ENCODE measurements at places on chromosomes 3 and 15.

DNA sequence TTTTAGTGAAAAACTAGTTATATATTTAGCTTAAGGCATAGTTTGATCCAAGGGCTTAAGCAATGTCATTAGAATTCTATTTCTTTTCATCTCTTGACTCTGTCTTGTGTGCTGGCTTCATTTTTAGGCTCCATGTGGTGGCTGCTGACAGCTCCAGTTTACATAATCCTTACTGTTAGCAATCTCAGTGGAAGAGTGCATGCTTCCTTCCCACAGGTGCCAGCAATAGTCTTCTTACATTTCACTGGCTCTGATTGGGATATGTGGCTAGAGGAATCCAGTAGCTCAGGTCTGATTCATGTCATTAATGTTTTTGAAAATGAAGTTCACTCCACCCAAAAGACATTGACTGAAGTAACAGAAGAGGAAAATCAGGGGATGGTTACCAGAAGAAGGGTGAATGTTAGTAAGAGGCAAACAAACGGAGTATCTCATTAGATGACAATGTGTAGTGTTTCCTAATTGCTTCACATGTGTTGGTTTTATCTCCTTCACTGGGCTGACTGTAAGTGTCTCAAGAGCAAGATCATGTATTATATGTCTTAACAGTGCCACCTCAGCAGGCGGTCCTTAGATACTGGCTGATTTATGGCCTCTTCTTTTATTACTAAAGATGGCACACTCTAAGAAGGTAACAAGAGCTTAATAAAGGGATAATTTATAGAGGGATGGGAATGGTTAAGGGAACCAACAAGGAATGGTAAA, 25.6 kb upstream of the TCF12 start:
- DNase-seq = no peak

DNA sequence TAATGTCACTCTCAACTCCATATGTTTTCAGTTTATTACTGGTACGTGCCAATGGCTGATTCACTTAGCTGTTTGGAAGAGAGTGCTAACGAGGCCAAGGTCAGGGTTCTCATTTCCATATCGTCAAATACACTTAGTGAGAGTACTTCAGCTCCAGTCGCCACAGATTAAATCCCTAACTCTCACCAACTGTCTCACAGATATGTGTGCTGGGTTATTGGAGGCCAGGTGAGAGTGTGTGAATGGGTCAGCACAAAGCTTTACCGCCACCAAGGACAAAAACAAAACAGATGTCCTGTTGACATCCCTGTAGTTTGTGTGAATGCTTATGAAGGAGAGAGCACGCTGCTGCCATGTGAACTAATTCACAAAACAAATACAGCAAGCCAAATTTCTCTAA, 133.5 kb upstream of the TBL1XR1 start:
- DNase-seq = no peak

GRCh38 chr3:171457607-171458061, 2.6 kb downstream of the TNIK start:
- DNase-seq = no peak

- DNase-seq = no peak
These were observed 51.4 kb downstream of the SLC6A11 start for GRCh38 chr3:10867384-10867783.

DNA sequence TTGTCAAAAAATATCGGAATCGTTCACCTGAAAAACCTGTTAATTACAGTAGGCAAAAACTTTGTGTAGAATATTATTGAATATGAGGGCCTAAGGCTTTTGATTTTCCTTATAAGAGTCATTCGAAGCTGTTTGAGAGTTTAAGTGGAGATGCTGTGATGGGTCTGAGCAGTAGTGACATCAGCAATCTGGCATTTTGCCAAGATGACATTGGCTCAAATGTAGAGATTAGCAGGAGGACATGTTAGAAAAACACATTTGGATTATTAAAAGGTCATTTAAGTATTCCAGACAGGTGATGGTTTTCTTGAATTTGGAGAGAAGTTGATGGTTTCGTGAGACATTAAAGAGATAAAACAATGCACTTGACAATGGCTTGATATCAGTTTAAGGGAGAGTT, 12.9 kb downstream of the OR5AC2 start:
- DNase-seq = no peak

DNA sequence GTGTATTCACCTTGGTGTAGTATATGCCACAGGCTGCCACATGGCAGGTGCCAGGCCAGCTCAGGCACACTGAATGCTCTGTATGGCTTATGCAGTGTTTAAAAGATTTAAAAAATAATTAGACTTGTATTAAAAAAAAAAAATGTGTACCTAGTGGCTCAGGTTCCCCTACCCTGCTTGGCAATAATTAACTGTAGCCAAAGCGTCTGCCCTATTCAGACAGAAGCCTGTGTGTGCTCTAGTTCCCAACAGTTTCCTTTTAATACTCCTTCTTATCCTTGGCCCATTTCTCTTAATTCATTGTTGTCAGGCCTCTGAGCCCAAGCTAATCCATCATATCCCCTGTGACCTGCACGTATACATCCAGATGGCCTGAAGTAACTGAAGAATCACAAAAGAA, 752.2 kb upstream of the CFAP20DC start:
- no peak for DNase-seq

GRCh38 chr3:149016242-149016641, 24.9 kb downstream of the GYG1 start:
- DNase-seq = no peak

DNA sequence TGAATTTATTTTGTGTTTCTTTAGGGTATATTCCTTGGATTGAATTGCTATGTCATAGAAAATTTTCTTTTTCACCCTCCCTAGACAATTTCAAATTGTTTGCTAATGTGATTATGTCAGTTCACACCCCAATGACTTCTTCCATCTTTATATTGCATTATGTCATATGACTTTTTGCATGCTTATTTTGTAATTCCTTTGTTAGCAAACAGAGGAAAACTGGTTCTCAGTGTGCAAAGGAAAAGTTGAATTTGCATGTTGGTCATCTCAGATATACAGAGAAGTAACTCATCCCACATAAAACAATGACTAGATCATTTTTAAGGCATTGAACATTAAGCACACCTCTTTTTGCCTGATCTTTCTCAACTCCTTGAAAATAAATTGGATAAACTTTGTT, 3.3 kb upstream of the RNF13 start:
- no peak for DNase-seq

DNA sequence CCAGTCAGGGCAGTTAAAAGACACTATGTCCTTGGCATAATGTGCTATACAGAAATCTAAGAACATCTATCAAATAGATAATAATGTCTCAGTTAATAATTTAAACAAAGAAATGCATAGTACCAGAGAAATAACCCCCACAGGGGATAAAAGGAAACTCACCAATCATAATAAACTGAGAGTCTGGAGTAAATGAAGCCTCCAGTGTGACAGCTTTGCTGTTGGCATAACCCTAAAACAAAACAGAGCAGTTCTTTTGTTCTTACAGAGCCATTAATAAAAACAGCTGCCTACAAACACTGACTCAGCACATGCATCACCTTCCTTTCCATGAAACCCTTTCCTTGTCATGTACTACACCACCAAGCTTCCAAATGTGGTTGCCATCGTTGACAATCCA, 13.5 kb downstream of the PPM1M start:
- DNase-seq = no peak

DNA sequence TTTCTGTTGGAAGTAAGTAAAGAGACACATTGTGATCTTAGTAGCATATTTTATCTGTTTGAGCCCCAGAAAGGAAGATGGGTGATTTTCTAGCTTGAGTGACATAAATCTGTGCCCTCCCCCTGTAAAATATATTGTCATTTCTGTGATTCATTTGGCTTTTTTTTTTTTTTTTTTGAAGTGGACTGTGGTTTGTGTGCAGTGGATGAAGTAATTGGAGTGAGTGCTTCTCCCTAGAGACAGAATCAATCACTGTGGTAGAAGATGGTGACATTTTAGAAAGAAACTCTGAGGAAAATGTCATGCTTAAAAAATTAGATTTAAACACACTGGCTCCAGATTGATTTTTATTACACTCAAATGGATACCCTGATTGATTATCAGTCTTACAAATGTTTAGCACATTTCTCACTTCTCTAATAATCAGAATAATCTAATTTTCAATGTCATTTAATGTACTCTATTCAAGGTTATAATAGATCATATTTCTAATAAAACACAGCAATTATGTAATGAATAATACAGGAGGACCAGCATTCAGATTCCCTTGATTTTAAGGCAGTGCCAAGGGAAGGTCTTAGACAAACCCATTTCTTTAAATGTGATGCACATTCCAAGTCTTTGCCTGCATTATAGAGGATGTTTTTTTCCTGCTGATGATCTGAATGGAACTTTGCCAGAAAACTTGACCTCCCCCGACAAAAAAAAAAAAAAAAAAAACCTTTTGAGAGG, 116.6 kb downstream of the TOP2B start:
- DNase-seq = no peak

DNA sequence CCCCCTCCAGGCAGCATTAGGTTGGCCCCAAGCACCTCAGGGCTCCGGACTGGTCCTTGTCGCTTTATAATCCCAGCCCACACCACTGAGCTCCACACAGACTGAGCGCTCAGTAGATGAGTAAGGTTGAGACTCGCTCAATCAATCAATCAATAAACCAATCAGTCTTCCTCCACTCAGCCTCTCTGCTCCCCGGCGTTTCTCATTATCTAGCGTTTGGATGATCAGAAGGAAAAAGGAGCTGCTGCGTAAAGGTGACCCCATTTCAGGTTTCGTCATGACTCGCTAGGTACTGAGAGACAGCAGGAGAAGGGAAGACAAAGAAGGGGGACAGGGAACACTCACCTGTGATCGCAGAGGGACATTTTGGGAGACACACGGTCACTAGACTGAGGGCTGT, 41.2 kb downstream of the ZNF710 start:
- no peak for DNase-seq

GRCh38 chr3:42036483-42036823, 54.7 kb upstream of the TRAK1 start:
- DNase-seq = peak; percentile 94

GRCh38 chr15:35374661-35375060, 171.3 kb downstream of the DPH6 start:
- no peak for DNase-seq

DNA sequence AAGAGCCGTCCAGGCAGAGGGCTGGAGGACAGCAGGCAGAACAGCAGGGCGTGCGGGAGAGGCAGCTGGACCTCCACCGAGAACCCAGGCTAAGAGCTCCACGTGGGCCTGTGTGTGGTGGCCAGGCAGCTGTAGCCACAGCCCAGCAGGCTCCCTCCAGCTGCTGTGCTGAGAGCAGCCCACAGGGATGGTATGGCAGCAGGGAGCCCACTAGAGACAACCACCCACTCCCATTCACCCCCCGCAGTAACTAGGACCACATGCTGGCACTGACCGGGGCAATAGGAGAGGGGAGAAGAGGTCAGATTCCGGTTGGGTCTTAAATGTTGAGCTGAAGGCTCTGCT, 25.6 kb upstream of the MUSTN1 start:
- no peak for DNase-seq

GRCh38 chr3:140406655-140407054, 271.2 kb upstream of the TRIM42 start:
- DNase-seq = no peak

GRCh38 chr3:18440066-18440722, 15.1 kb upstream of the SATB1 start:
- DNase-seq = no peak

- no peak for DNase-seq
These were observed 1029.8 kb downstream of the SI start for GRCh38 chr3:164048451-164048850.

GRCh38 chr15:31366169-31366734, 39.6 kb downstream of the KLF13 start:
- no peak for DNase-seq

GRCh38 chr3:124760601-124761000, 30.3 kb downstream of the UMPS start:
- peak; percentile 52 for DNase-seq

DNA sequence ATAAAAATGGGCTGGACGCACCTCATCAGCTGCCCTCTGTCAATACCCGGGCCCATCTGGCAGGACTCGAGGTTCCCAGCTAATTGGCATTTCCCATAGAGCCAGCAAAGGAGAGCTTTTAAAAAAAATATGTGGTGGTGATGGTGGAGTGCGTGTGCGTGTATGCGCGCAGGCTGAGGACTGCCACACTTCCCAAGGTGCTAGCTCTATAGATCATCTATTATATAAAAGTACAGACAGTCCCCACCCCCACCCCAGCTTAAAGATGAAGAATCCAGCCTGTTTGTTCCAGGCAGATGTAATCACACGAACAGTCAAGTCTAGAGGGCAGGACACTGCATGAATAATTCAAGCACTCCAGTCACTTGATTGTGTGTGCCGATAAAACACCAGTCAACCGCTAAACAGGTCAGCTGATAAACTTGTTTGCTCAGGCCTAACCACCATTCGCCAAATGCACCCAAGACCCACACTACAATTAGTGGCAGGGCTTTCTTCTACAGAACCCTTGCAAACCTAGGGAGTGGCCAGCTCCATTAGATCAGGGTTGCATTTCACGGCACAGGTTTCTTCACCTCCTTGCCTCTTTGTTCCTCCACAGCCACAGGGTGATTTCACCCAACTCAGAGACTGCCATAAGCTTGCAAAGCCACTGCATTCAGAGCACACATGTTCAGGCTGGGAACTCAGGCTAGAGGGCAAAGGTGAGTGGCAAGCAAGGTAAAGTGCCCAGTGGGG, 5.8 kb downstream of the TLE3 start:
- DNase-seq = no peak

GRCh38 chr3:55169608-55170072, 241.8 kb upstream of the LRTM1 start:
- peak; percentile 100 for DNase-seq
